ENCODE measurements at places on chromosomes 7 and 10. TPM values are rescaled to one million over a fixed set of nuclear protein-coding genes. Genes with fewer than 3 reads are reported as not detected.

Gene CRHR2
- total RNA-seq, result 1.1 TPM

Gene PROSER2
- total RNA-seq, result 0.47 TPM

GRCh38 chr7:138325434-138325833 lies 134.6 kb upstream of the TRIM24 start:
- no peak for DNase-seq

Gene NUTM2E
- 0.78 TPM for total RNA-seq

Gene PLAU
- 0.94 TPM for total RNA-seq

DNA sequence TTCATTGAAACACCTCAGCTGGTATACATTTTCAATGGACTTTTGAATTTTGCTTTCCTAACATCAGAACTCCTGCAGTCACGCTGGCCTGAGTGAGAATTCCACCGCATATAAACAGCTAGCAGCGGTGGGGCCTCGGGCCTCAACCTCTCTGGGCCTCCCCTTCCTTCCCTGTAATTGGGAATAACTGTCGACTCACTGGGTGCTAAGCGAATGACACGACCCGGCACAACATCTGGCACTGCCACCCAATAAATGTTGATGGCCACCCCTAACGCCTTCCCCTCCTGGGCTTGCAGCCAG lies 670 bp downstream of the RCC1L start:
- DNase-seq, result no peak

Gene FBXL13
- total RNA-seq, result 5.0 TPM

GRCh38 chr7:120014925-120015465 lies 258.0 kb upstream of the KCND2 start:
- DNase-seq, result no peak

GRCh38 chr7:7443806-7444350 lies 91.8 kb downstream of the COL28A1 start:
- no peak for DNase-seq

Gene RET
- 0.94 TPM for total RNA-seq
